Cerebellum (tissue), 4 donors: ENCODE measurements at places on chromosomes 6 and 20.
A peak's percentile ranks its signal among the peaks of the same experiment; 100 is the strongest.

GRCh38 chr20:46400828-46401477, 5.5 kb downstream of the ELMO2 start:
- DNase-seq, result no peak

GRCh38 chr6:130063806-130064205, 45.4 kb downstream of the L3MBTL3 start:
- no peak for DNase-seq

- no peak for DNase-seq
Measured at GRCh38 chr6:100880149-100880852, 828 bp downstream of the ASCC3 start.

DNA sequence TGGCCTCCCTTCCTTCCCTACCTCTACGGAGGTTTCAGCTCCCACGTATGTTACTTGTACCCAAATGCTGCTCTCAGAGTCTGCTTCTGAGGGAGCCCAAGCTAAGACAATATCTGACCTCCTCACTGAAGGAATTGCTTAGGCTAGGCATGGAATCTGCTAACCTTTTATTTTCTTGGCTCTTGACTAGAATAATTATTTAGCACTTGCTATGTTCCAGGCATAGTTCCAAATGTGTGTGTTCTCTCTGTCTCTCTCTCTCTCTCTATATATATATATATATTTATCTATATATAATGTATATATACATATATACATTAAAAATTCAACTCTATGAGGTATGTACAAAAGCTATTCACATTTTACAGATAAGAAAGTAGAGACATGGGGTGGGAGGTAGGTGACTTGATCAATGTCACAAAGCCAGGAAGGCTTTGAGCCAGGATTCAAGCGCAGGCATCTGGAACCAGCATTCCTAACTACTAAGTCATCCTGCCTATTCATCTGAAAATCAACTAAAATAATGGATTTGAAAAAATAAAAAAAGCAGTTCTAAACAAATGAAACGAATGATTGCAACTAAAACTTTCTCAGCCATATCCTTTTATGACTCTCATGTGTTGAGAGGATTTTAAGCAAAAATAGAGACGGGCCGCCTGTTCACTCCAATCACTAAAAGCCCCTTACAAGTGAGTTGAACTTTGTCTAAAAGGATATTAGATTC, 189.7 kb upstream of the JAG1 start:
- no peak for DNase-seq

- DNase-seq, result no peak
Measured at GRCh38 chr20:23311947-23312506, 38.6 kb upstream of the NXT1 start.

DNA sequence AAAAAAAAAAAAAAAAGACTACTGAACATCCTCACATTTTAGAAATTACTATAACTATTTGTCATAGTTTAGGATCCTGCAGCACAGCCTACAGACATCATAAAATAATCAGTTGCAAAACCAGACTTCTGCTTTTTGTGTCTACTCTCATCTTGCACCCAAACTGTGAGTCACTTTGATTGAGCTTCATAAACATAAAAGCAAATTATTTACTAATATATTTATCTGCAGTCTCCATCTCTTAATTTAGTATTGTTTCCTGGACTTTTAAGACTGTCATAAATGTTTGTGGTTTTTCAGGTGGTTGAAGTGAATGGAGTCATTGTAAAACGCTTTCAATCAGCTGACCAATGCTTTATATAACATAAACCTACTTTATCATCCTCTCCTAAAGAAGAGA, 14.8 kb upstream of the CALHM6 start:
- no peak for DNase-seq

GRCh38 chr20:33650753-33651561, 11.2 kb upstream of the C20orf144 start:
- no peak for DNase-seq

GRCh38 chr6:99711925-99712324, 105.3 kb downstream of the PRDM13 start:
- no peak for DNase-seq

DNA sequence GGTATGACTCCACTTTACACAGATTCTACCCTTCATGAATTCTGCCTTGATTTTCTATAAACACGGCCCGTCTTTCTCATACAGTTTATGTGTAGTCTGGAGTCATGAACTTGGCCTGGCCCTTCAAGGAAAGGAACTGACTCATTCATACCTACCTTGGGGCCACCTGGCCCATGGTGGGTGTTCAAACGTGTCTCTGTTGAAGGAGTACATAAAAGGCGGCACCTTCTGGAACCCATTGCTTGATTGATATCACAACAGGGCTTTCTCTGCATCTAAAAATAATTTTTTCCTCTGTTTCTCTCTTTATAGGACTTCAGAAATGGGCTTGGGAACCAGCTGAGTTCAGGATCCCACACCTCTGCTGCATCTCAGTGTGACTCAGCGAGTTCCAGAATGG, 363.0 kb upstream of the SOX4 start:
- no peak for DNase-seq

DNA sequence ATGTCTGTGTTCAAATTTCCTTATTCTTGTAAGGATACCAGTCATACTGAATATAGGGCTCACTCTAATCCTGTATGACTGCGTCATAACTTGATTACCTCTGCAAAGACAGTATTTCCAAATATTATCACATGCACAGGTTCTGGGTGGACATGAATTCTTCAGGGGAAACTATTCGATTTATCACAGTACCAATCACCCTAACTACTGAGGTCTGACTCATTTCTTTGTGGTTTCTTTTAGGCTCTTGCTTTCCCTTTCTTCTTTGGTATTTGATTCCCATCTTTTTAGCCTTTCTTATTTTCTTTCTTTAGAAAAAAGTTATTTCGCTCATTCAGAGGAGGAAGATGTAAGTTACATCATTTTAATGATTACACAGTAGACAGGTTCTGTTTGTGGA, 40.3 kb upstream of the TBX18 start:
- no peak for DNase-seq

DNA sequence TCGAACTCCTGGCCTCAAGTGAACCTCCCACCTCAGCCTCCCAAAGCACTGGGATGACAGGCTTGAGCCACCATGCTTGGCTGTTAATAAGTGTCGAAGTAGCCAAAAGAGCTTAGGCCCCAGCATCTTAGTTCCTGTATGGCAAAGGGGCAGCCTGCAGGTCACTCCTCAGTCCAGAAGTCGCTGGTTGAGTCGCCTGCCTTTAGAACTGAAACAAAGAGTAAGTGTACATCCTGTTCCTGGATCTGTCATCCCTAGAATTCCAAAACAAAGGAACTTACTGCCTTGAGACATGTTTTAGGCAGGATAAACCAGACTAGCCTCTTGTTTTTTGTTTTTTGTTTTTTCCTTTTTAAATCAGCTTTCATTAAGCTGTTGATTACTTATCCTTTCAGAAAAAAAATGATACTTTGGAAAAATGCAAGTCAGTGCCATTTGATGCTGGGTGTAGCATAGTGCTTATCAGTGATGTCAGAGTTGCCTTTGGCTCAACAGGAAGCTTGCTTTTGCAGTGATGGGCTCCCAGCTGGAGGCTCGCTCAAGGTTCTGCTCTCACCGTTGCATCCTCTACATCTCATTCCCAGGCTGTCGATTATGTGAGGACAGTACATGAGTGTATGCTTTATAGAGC, 9.0 kb downstream of the ACTR5 start:
- DNase-seq, result no peak

DNA sequence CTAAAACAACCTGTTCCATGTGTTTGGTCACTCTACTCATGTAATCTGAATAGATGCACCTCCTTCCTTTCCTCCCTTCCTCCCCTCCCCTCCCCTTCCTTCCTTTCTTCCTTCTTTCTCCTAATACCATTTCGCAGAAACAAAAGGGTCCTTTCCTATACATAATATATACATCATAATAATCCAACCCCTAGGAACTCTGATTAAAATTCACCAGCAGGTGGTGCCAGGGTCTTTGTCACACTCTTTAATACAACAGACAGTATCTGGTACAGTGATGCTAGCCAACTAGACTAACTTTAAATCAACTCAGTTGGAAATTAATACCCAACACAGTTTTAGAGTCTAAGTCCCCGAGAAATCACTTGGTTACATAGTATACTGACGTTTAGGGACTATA, 181.2 kb upstream of the SHLD1 start:
- DNase-seq, result peak; percentile 49

DNA sequence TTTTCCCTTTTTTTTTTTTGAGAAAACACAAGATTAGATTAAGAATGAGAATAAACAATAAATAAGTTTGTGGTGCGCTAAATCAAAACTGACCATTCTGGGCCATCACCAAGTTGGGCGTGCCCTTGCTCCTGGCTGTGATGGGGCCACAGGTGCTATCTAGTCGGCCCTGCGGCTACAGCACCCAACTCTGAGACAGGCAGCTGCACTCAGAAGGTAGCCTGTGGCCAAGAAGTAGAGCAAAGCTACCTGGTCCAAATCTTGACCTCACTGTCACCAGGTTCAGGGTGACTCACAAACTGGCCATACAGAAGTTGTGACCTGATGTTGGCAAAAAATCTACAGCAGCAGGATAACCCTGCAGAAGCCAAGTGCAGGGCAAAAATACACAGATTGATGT, 3.4 kb downstream of the TXNDC5 start:
- DNase-seq, result no peak

- no peak for DNase-seq
Measured at GRCh38 chr6:11705069-11705468, 73.5 kb downstream of the ADTRP start.

GRCh38 chr20:35616465-35617396, 1.1 kb downstream of the SPAG4 start:
- peak; percentile 31 for DNase-seq

DNA sequence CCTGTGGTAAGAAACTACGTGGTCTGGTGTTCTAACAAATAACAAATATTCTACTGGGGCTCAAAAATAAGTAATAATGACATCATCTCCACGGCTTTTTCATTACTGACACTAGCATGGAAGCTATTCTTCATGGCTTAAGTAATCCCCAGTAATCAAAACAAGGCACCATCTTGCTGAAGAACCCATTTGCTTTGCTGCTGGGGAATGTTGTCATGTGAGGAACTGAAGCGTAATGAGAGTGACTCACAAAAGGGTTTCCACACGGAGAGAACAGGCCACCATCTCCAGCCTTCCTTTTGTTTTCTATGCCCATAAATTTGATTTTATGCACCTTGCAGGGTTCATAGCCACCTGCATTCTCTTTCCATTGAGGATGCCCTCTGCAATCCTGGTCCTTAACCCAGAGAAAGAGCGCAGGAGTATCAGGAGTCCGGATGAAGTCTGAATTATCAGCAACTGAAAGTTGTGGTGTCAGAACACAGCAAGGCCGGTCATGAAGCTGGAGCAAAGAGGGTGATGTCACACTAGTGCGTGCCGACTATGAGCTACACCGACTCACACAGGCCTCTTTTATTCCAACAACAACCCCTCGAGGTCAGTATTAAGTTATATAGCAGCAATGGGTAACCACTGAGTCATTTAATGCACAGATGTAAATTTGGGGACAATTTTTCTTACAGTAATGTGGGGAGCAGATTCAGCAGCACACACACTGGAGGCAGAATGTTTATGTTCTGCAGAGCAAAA, 173.7 kb upstream of the SSTR4 start:
- no peak for DNase-seq

GRCh38 chr6:129889580-129889979, 28.5 kb upstream of the TMEM244 start:
- DNase-seq, result no peak

DNA sequence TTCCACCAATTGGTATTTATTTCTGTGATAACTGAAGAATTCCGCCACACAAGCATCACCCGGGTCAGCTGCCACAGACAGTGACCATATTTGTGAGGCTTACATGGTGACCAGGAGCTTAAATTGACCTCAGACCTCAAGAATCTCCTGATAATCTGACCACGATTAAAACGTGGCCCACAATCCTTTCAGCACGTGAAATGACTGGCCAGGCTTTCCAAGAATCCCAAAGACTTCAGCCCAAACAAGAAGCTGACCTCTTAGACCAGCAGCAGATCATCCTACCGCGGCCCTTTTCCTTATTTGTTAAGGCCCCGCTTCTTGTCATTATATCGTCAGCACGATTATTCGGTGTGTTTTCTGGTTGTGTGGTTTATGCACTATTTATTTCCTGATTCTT, 45.6 kb upstream of the CD93 start:
- DNase-seq, result no peak

DNA sequence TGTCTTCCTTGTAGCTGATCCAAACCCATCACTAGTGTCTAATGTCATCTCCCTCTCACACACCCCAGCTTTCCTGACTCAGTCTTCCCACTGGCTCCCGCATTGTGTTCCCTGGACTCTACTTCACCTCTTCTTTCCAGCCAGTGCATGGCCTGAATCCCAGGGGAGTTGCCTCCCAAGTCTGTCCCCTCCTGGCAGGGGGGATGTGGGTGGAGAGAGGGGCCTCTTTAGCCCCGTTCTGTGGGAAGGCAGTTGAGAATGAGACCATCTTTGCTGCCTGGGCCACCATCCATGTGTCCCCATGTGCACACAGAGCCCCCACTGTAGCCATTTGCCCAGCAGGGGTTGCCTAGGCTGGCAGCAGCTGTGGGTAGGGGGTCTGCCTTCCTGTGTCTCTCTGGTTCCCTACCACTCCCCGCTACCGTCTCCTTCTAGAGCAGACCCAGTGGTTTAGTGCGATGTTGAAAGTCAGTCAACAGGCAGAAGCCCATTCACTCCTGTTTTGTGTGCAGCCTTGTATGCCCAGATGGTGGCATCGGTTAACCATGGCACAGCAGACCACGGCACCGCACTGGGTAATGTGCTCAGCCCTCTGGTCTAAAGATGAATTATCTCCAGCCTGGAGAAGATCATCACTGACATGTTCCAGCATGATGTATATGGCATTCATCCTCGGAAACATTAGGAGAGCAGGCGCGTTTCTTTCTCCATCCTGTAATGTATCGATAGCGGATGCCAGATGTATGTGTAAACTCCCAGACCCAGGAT, 178.8 kb upstream of the SNX9 start:
- peak; percentile 50 for DNase-seq

- no peak for DNase-seq
Measured at GRCh38 chr20:8005033-8005432, 14.5 kb downstream of the TMX4 start.

GRCh38 chr6:106513808-106514582, 115.3 kb downstream of the RTN4IP1 start:
- DNase-seq, result no peak

- no peak for DNase-seq
Measured at GRCh38 chr6:19905584-19905983, 68.4 kb downstream of the ID4 start.

- no peak for DNase-seq
Measured at GRCh38 chr6:140576004-140576555, 1201.6 kb upstream of the CITED2 start.

DNA sequence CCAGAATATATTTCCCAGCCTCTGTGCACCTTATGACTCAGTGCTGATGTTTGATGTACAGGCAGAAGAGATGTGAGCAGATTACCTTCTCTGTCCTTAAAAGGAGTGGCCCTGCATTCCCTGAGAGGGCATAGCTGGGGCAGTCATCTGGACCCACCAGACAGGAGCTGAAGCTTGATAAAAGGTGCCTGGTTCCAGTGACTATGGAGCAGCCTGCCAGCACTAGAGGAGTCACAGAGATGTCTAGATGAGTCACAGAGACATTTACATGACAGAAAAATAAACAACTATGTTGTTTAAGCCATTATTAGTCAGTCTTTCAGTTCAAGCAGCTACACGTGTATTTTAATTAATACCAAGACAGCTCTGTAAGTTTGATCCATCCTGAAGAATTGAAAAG, 237.1 kb upstream of the MOCS1 start:
- no peak for DNase-seq
